ENCODE measurements at places on chromosomes 12 and 14.

GRCh38 chr14:87869619-87870583 lies 123.1 kb downstream of the GALC start:
- no peak for DNase-seq

DNA sequence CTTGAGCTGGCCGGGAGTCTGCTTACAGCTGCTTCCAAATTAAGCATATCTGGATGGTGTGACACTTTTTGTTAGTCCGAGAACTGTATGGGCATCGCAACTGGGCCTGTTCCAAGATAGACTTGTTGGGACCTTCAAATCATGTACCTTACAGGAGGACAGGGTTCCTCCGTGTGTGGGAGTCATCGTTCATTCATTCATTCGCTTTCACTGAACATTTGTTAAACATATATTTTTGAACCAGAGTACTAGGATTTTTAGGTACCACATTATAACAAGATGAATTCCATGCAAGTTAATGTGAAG lies 387 bp upstream of the IPO8 start:
- no peak for DNase-seq

GRCh38 chr14:91647856-91648255 lies 84.0 kb downstream of the CATSPERB start:
- no peak for DNase-seq

GRCh38 chr12:9163392-9163791 lies 44.8 kb downstream of the PZP start:
- no peak for DNase-seq

DNA sequence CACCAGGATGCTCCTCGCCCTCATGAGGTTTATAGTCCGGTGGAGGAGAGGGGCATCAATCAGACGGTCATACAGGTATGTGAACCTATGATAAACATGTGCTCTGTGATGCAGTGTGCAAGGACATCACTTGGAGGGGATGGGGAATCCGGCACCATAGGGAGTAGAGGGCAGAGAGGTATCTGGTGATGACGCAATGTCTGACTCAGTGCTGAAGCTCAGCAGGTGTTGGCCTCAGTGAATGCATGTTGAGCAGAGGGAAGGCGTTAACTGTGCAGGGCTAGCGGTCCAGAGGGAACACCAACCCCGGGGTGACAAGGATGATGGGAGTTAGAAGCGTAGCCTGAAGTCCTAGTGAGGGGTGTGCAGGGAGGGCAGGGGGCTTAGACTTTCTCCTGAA lies 200.9 kb downstream of the TMEM132C start:
- DNase-seq: no peak

DNA sequence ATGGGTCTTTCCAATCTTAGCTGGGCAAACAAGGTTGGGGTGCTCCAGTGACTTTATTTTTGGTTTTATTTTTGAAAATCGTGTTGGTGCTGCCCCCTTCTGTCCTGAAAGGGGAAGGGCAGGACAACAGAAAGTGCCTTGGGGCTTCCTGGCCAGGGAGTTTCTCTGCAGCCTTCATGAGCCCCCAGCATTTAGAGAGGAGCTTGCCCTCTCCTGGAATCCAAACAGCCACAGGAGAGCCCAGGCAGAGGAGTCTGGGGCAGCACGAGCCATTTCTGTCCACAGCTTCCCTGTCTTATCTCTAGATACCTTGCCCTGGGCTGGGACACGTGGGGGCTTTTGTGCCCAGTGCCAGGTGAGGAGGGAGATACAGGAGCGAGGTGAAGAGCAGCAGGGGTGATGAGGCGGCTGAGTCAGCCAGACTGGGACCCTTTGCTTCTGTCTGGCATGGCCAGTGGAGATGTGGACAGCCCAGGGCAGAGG lies 4.4 kb upstream of the C1RL start:
- no peak for DNase-seq

- no peak for DNase-seq
These were observed 8.5 kb upstream of the SERPINA5 start for GRCh38 chr14:94572637-94573303.

DNA sequence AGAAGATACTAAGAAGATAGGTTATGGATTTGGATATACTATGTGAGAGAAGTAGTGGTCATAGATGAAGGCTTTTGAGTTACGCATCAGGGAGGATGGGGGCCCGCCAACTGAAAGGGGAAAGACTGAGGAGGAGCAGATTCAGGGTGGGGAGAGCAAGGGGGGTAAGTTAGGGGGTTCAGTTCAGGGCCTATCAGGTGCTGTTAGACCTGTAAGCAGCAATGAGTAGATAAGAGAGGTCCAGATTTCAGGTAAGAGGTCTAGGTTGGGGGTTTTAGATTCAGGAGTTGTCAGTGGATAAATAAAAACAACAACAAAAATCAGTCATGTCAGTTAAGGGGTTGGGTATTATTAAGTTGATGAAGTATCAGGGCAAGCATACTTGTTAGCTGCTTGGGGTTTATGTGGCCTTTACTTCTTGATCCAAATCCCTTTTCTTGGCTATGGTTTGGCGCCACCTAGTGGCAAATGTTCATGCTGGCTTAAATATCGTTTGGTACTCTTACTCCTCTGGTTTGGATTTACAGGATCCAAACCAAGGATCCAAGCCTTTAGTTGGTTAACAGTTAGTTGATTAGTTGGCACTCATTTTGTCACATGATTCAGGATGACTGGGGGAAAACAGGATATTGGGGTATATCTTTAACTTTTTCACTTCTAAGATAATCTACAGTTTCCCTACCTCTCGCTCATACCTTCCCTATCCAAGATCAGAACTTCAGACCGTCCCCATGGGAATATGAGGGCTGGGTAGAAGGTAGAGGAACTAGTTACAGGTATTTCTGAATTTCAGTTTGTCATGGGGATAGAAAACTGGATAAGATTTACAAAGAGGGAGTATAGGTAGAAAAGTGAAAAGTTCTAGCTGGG lies 65.1 kb downstream of the PCNX1 start:
- DNase-seq: peak; percentile 83

GRCh38 chr14:87158283-87158682 lies 834.7 kb downstream of the GALC start:
- DNase-seq: no peak

DNA sequence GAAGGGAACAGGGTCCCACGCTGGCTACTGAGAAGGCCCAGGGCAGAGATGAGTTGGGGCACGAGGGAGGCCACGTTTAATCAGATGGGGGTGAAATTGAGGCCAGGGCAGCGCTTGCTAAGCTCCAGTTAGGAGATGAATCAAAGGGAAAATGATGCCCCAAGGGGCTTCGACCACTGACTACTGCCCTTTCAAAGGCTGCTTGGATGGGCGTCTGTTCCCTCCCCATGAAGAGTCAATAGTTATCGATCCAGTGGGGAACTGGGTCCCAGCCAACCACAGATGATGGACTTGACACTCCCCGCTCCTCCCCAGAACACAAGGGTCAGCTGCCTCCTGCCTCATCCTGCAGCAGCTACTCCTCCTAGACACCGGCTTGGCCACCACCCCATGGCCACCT lies 55.6 kb downstream of the ESRRB start:
- DNase-seq: no peak

- no peak for DNase-seq
These were observed 8.7 kb upstream of the CYP46A1 start for GRCh38 chr14:99675382-99675835.

- no peak for DNase-seq
These were observed 7.0 kb upstream of the FICD start for GRCh38 chr12:108507971-108508642.

GRCh38 chr12:121352682-121353018 lies 439 bp upstream of the ANAPC5 start:
- DNase-seq: no peak

GRCh38 chr12:110807640-110808039 lies 39.1 kb upstream of the CCDC63 start:
- DNase-seq: no peak

GRCh38 chr14:59918824-59919569 lies 947 bp upstream of the LRRC9 start:
- peak; percentile 2 for DNase-seq

GRCh38 chr12:117645473-117645872 lies 284.0 kb upstream of the NOS1 start:
- no peak for DNase-seq

DNA sequence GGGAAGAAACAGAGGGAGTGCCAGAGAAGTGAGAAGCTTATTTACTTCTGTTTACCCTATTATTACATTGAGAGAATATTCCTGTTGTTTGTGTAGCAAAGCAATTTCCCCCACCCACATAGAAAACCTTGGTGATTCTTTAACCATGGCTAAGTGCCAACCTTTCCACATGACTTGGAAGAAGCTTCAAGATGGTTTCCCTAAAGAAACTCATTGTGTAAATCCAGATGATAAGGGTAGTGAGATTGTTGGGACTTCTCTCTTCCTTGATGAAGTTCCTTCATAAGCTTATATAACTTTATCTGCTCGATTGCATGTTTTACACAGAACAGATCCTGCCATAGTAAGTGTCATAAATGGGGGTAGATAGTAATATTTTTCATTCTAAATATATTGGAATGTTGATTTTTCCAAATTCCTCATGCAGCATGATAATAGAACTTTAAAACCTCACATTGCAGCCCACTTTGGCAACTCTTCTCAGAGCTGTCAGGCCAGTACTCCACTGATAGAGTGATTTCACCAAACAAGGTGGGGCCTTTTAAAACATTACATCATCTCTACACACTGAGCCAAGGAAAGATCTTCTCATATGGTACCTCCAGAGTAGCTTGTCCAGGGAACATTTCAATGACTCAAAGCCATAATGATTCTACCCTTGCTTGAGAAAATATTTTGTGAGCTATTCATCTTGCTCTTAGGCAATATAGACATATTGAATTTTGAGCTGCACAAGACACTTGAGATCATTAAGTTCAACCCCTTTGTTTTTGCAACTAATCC lies 47.8 kb upstream of the KIF21A start:
- DNase-seq: no peak

- no peak for DNase-seq
These were observed 439 bp downstream of the GOLGA5 start for GRCh38 chr14:92794547-92794941.

DNA sequence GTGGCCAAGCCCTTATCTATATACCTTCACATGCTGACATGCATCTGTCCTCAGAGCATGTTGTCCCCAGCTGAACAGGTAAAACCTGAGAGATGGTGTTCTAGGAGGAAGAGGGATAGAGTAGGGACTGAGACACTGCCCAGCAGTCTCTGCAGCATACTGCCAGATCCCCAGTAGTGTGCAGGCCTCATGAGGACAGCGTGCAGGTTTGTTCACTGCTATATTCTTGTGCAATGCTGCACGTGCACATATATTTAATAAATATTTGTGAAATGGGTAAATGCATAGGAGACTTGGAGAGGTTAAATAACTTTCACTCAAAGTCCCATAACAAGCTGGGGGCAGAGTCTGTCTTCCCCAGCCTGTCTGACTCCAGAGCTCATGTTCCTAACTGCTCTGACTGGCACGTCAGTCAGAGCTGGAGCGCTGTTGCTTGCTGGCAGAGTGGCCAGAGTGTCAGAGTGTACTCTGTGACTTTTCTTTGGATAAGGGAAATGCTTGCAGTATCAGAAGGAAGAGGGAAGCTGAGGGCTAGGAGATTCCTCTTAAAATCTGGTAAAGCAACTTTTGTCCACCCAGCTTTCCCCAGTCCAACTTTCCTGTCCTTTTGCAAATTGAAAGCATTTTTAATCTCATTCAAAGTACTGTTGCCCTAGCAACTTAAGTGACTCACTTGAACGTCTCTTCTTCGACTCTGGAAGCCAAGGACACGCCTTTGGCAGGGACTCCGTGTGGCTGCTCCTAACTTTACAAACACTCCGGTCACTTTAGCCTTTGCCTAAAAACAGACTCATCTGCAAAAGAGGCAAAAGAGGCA lies 14.9 kb upstream of the POLR3B start:
- DNase-seq: no peak

- DNase-seq: no peak
These were observed 524.4 kb downstream of the MED13L start for GRCh38 chr12:115752913-115753726.

- no peak for DNase-seq
These were observed 301.7 kb downstream of the GALC start for GRCh38 chr14:87691042-87691881.

- no peak for DNase-seq
These were observed 37.2 kb upstream of the HDAC7 start for GRCh38 chr12:47856721-47857575.

GRCh38 chr14:102075155-102075554 lies 11.7 kb downstream of the HSP90AA1 start:
- no peak for DNase-seq

DNA sequence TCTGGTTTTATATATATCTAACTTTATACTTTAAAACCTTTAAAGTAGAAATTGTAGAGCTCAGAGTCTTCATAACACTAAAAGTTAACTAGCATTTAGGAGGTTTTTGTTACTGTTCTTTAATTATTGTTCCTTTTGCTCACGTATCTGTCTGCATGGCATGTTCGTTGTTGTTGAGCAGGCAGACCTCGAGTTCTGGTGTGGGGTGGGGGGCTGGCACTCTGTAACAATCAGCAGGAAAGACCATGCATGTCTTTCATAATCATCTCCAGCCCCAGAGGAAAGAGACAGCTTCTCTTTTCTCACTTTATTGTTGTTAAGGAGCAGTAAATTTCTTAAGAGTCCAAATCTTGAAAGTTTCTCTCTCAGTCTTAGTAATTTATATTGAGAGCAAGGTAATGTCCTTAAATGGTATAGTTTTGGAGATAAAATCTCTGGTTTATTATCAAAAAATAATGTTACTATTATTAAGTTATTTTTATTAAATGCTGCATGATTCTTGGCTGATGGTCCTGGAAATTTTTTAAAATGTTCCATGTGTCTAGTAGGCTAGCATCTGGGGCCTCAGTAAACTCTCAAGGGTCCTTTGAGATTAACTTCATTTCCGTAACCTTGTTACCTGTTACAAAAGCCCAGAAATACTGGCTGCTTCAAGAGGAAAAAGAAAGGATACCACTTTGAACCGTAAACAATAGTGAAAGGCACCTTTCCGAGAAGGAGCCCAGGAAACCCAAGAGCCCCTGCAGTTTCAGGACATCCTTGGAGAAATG lies 30.3 kb downstream of the CKB start:
- no peak for DNase-seq

DNA sequence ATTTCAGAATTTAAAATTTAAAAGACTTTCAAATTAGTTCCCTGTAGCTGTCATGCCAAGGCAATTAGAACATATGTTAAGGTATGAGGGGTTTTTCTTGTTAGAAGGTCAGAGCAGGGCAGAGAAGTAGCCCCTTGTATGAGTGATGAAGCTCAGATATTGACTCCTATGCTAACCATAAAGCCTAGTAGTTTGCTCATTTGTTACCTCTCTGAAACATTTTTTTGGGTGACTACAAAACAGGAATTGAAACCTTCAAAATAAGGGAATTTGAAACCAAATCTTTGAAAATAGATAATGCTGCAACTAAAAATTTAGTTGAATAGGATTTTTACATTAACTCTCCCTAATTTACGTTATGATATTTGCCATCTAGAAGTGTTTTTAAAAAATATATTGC lies 333.5 kb downstream of the NAV3 start:
- DNase-seq: no peak

- no peak for DNase-seq
These were observed 174.0 kb downstream of the SLC2A13 start for GRCh38 chr12:39931857-39932256.

GRCh38 chr14:91897106-91897701 lies 29.9 kb upstream of the TC2N start:
- DNase-seq: no peak

- no peak for DNase-seq
These were observed 153.8 kb upstream of the DDHD1 start for GRCh38 chr14:53306911-53307310.

Data from stimulated activated CD4-positive, alpha-beta T cell treated with anti-CD3 and anti-CD28 coated beads, Interleukin-12 subunit alpha, Interleukin-12 subunit beta, amount 100 ng/mL, for 24 hours (primary cell).